Activated T-helper 17 cell treated with anti-CD3 and anti-CD28 coated beads, Interleukin-2, amount 50 U/mL, for 72 hours (primary cell): ENCODE measurements at places on chromosomes 6 and 20.

GRCh38 chr6:95087394-95088097 lies 489.8 kb upstream of the MANEA start:
- ATAC-seq, result no peak

- no peak for ATAC-seq
Observed at GRCh38 chr6:17039266-17039665, 62.6 kb upstream of the STMND1 start.

DNA sequence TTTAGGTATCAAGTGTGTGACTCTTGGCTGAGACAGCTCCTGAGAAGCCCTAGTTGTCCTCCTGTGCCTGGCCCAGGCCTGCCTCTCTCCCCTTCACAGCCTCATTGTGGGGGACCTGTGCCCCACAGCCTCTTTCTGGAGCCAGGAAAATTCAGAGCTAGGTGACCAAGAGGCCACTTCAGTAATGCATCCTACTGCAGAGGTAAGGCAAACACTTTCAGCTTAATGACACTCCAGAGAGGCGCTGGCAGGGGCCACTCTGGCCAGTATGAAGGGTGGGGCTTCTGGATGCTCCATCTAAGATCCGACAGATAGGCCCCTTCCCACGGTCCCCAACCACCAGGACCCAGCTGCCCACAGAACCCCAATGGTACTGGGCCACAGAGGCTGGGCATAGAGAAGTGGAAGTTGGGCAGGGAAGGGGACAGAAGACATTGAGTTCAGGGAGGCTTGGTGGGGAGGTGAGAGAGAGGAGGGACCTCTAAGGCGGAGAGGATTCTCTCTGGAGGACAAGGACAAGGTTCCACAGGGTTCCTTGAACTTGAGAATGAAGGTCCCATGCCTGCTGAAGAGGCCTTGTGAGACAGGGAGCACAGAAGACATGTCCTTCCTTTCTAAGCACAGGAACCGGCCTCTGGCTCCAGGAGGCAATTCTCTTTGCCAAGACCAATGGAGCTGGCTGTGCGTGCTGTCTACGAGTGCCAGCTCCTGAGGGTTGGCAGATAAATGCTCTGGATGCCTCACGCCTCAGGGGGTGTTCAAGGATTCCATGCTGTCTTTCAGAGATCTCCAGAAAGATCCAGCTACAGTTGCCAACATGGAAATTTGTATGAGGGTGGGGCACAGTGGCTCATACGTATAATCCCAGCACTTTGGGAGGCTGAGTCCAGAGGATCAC lies 46.4 kb upstream of the TGM2 start:
- ATAC-seq, result no peak

GRCh38 chr6:141163107-141163506 lies 969.6 kb upstream of the GJE1 start:
- ATAC-seq, result no peak

DNA sequence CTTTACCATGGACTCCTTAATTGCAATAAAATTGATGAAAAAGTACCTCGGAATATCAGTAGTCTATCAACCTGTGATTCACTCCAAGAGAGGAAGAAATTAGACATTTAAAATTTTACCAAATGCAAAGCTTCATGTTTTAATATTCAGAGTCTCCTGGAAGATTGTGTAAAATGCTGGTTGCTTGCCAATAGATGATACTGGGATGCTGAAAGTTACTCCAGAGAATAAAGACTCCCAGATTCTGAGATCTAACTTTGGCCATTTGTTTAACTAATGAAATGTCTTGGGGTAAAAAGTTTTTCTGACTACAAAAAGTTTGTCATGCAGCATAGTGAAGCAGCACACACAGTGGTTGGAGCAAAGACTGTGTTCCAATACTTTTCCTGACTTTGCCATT lies 176.7 kb upstream of the RSPO3 start:
- no peak for ATAC-seq

DNA sequence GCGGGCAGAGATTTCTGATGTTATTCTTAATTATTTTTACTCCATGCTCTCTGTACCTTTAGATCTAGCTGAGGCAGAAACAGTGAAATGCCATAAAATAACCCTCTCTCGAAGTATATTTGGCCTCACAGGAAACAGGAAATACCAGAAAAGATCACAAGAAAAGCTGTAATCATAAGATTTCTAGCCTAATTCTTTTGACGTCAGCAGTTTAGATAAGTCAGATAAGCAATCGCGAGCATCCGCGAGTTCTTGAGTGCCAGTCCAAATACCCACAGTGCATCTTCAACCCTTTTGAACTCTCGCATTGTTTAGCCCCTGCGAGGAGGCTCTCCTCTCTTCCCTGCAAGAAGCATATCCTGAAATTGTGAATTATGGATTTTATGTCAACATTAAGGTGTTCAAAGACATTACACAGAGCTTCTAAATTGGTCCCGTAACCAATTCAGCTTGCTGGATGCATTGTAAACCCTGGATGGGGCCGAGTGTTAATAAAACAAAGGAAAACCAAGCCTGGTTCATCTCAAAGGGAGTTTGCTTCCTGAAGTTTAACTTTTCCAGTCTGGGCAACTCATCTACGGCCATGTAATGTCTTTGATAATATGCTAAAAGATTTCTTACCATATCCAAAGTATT lies 198.9 kb downstream of the MTFR2 start:
- no peak for ATAC-seq

- ATAC-seq, result peak; percentile 89
Observed at GRCh38 chr6:157221049-157221816, 102.1 kb downstream of the TMEM242 start.

- no peak for ATAC-seq
Observed at GRCh38 chr20:38430679-38431325, 4.3 kb downstream of the SNHG17 start.
